Epithelial cell of proximal tubule (primary cell): ENCODE measurements at places on chromosomes 2 and 18. TPM values are rescaled to one million over a fixed set of nuclear protein-coding genes. Genes with fewer than 3 reads are reported as not detected.

Gene ANKRD62
- total RNA-seq: not detected in 2 replicates

Gene MOCOS
- total RNA-seq: 5.7 and 14.8 TPM in 2 replicates

Gene PLEK
- not detected in 2 replicates for total RNA-seq

Gene UPP2
- not detected in 2 replicates for total RNA-seq

Gene CFAP221
- 0.80 TPM in 1 of 2 replicates, not detected in the other for total RNA-seq

Gene ZSWIM2
- not detected in 2 replicates for total RNA-seq

Gene TMBIM1
- 109 and 165 TPM in 2 replicates for total RNA-seq

Gene MAPK4
- 0.36 and 1.3 TPM in 2 replicates for total RNA-seq

Gene TCF23
- not detected in 2 replicates for total RNA-seq

Gene AKAIN1
- not detected in 2 replicates for total RNA-seq

Gene VAMP8
- total RNA-seq: 86.5 and 152 TPM in 2 replicates

Gene ATG9A
- total RNA-seq: 34.1 and 52.9 TPM in 2 replicates

Gene DYSF
- total RNA-seq: 6.3 and 8.2 TPM in 2 replicates

Gene IL1B
- 0.65 TPM in 1 of 2 replicates, not detected in the other for total RNA-seq

Gene FKBP1B
- 12.4 and 20.6 TPM in 2 replicates for total RNA-seq

Gene SCYGR1
- total RNA-seq: not detected in 2 replicates

Gene HOXD12
- total RNA-seq: not detected in 2 replicates

Gene DAW1
- 1.6 and 1.7 TPM in 2 replicates for total RNA-seq

Gene STARD6
- 1.9 TPM in 1 of 2 replicates, not detected in the other for total RNA-seq

Gene TNFAIP6
- 3.1 TPM in 1 of 2 replicates, not detected in the other for total RNA-seq

Gene GPAT2
- total RNA-seq: 1.1 and 1.7 TPM in 2 replicates
